HuH-7.5 (cell line): ENCODE measurements at places on chromosomes 4 and X.

GRCh38 chr4:152485726-152486276 is 50.1 kb downstream of the FBXW7 start:
- no peak for DNase-seq

- no peak for DNase-seq
These were observed 93.8 kb downstream of the SLC2A9 start for GRCh38 chr4:9927341-9928007.

DNA sequence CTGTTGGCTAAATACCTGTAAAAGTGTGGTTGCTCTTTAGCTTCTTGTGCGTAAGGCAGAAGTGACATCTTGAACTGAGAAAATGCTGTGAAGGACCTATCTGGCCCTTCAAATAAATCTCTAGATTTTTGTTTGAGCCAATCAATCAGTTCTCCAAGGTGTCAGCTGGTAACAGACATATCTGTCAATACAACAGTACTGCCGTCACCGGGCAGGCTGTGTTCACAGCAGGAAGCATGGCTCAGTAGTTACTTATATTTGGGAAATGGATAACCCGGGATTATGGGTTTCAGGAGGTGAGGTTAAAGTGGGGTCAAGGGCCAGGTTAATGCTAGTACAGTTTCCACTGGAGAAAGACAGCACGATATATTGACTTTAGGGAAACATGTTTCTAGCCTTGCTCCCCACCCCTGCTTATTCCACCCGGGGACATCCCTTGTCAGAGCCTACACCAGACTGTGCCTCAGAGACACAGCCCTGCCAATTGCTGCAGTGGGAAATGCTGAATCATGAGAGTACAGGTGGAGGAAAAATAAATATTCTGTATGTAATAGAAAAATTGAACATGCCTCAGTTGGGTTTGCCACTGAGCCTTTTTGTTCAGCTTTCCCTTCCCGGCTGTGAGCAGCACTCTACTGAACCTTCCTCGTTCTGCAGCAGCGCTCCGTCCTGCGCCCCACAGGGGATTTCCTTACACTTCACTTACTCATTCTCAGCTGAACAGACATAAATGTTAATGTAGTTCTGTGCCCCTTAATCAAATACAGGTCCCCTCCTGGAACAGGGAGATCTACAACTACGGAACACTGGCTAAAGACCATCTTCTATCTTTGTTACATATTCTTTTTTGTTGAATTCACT is 121.1 kb downstream of the MGST2 start:
- peak; percentile 23 for DNase-seq

- no peak for DNase-seq
These were observed 8.4 kb upstream of the MTNR1A start for GRCh38 chr4:186563761-186564160.

DNA sequence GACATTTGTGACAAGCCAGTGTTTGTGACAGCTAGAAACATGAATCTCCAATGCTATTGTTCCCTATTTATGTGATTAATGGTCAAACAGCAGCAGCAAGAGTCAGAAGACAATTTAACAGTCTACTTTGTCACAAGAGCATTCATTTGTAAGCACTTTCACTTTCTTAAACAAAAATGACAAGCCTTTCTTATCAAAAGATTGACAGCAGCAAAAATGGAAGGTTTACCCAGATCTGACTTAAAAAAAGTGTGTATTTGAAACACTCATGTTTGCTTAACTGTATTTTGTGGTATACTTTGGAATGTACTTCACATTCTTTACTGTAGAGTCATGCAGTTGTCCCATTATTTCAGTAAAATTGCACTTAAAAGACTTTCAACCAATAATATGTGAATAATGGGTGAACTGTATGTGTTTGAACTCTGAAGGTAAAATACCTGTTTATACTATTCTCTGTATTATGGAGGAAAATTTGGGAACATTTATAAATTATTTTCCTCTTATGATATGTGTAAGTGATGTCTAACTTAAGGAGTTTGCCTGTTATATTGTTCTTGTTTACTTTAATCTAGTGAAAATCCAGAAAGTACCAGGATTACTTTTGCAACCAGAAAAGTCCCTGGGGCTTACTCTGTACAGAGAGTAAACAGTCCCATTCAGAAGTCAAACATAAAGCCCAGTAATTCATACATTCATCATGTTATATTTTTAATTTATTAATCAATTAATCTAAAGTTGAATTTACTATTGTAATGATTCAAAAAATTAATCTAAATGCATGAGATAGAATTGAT is 314.9 kb upstream of the TRAM1L1 start:
- DNase-seq = no peak
